ENCODE measurements at places on chromosomes 1 and 21. TPM values are rescaled to one million over a fixed set of nuclear protein-coding genes. Genes with fewer than 3 reads are reported as not detected.

The CLCNKA gene
- total RNA-seq, result not detected

The UBQLN4 gene
- total RNA-seq, result 37.9 TPM

The PITHD1 gene
- total RNA-seq, result 35.6 TPM

The HTR6 gene
- not detected for total RNA-seq

The RYR2 gene
- total RNA-seq, result not detected

The ZBTB21 gene
- total RNA-seq, result 1.2 TPM

The TLCD4 gene
- total RNA-seq, result not detected

The TGFB2 gene
- not detected for total RNA-seq

The RNU5D-1 gene
- not detected for total RNA-seq

The IL20 gene
- not detected for total RNA-seq

The H6PD gene
- 21.6 TPM for total RNA-seq

The PER3 gene
- 0.51 TPM for total RNA-seq

The RHEX gene
- total RNA-seq, result not detected

The PTGS2 gene
- not detected for total RNA-seq

The SAMD13 gene
- 3.1 TPM for total RNA-seq

The ANKRD65 gene
- total RNA-seq, result not detected

The MMEL1 gene
- total RNA-seq, result not detected

The FLG gene
- not detected for total RNA-seq

The KLF17 gene
- not detected for total RNA-seq

The HPDL gene
- total RNA-seq, result not detected

The FCGR3A gene
- total RNA-seq, result not detected

The SPATA17 gene
- total RNA-seq, result 0.87 TPM

The SPRR3 gene
- total RNA-seq, result not detected

The IFNAR1 gene
- total RNA-seq, result 6.8 TPM

The PPIAL4G gene
- not detected for total RNA-seq

The TSPAN1 gene
- not detected for total RNA-seq

The ARHGEF10L gene
- not detected for total RNA-seq

The PPFIA4 gene
- total RNA-seq, result not detected

The REN gene
- total RNA-seq, result not detected

The CRABP2 gene
- total RNA-seq, result 0.56 TPM

The ACOT11 gene
- not detected for total RNA-seq

The SYPL2 gene
- total RNA-seq, result not detected

The PSMA5 gene
- 48.5 TPM for total RNA-seq

The LRRC40 gene
- 37.4 TPM for total RNA-seq

The BACH1 gene
- total RNA-seq, result 30.7 TPM

The FAM3B gene
- not detected for total RNA-seq

The CD84 gene
- total RNA-seq, result 14.4 TPM

The TCEA3 gene
- not detected for total RNA-seq

All from Karpas-422 (cell line).